ENCODE measurements at places on chromosomes 11 and 22.

GRCh38 chr11:134994431-134994830 is 582.4 kb upstream of the B3GAT1 start:
- H3K36me3 ChIP-seq, result no peaks in the 10 kb centered on the region
- no peaks in the 10 kb centered on the region for H3K27me3 ChIP-seq
- no peak overlapping the region for H3K4me3 ChIP-seq
- DNase-seq, result no peak

DNA sequence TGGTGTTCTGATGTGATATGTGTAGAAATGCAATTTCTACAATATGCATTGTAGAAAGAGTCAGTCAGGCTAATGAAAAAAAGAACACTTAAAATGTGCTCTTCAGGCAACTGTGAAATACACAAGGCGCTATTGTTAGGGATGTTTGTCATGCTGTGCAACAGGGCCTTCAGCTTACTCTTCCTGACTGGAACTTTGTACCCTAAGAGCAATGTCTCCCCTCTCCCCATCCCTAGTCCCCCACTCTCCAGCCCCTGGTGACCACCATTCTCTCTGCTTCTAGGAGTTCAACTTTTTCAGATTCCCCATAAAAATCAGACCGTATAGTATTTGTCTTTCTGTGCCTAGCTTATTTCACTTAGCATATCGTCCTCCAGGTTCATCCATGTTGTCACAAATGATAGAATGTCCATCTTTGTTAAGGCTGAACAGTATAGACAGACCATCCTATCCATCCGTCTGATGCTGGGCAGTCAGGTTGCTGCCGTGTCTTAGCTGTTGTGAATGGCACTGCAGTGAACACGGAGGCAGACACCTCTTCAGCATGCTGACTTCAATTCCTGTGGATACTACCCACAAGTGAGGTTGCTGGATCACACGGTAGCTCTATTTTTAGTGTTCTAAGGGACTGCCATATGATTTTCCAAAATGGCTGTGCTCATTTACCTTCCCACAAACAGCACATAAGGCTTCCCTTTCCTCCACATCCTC is 10.7 kb downstream of the NDUFV1 start:
- H3K4me3 ChIP-seq, result no peak overlapping the region
- no peak for DNase-seq
- H3K27ac ChIP-seq, result no peak overlapping the region
- peaks cover 21% of the 10 kb centered on the region for H3K27me3 ChIP-seq

DNA sequence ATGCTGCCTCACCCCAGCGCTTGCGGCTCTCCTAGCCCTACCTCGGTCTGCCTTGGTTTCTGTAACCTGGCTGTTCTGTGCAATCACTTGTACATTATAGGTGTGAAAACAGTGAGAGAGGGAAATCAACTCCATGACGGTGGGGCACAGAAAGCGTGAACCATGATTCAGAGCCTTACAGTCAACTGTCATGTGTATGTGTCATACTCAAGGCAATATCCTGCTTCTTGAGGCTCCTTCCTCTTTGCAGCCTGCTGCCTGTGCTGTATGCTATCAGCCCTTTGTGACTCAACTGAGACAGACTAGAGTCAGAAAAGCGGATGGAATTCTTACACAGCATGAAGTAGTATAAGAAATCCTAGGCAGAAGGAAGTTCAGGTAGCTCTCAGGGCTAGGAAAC is 2.1 kb downstream of the NRIP3 start:
- DNase-seq, result peak; percentile 77
- H3K27me3 ChIP-seq, result peaks cover 18% of the 10 kb centered on the region
- H3K4me1 ChIP-seq, result peaks cover 26% of the 10 kb centered on the region

DNA sequence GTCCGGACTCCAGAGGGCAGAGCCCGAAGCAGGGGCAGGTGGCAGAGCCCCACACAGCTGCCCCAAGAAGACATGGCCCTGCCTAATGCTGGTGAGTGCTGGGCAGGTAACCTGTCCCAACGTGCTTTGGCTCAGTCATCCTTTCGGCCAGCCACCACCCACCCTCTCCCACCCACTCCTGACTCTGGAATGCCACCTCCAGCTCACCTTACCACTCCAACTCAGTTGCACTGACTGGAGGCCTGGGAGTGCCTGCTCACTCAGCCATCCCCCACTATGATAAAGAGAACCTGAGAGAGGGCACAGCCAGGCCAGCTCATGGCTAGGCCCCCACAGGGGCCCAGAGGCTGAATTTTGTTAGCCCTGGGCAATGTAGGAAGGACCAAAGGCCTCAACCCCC is 53.8 kb upstream of the MPEG1 start:
- H3K4me1 ChIP-seq, result no peaks in the 10 kb centered on the region
- H3K4me3 ChIP-seq, result no peak overlapping the region
- no peaks in the 10 kb centered on the region for H3K36me3 ChIP-seq
- H3K27ac ChIP-seq, result no peak overlapping the region
- H3K27me3 ChIP-seq, result no peaks in the 10 kb centered on the region

DNA sequence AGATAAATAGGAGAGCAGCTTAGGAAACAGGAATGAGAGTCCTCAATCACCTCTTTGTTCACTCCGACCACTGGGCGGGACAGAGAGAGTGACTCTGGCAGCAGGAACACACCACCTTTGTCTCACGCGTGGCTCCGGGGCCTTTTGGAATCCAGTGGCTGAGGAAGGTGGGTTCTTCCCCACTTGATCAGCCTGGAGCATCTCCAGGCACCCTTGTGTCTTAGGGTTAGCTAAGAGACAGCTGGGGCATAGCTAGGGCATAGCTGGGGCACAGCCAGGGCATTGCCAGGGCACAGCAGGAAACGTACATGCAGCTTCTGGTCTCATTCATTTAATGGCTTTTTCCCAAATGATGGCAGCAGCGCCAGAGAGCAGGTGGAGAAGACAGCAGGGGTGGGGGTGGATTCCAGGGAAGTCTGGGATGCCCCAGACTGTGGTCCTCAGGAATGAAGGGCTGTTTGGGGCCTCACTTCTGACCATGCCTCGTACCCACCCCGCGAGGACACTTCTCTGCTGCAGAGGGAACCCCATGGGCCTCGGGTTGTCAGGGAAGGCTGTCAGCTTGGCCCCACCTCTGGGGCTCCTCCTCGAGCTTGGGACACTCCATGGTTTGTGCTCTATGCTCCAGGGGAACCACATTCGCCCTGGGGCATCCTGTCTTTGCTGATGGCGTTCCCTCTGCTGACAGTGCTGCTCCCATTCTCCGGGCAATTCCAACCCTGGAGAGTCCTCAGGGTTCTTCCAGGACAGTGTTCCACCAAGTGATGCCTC is 30.4 kb upstream of the SHANK2 start:
- no peaks in the 10 kb centered on the region for H3K27me3 ChIP-seq
- no peak overlapping the region for H3K27ac ChIP-seq
- H3K36me3 ChIP-seq, result no peaks in the 10 kb centered on the region
- no peaks in the 10 kb centered on the region for H3K4me1 ChIP-seq
- no peak for DNase-seq

DNA sequence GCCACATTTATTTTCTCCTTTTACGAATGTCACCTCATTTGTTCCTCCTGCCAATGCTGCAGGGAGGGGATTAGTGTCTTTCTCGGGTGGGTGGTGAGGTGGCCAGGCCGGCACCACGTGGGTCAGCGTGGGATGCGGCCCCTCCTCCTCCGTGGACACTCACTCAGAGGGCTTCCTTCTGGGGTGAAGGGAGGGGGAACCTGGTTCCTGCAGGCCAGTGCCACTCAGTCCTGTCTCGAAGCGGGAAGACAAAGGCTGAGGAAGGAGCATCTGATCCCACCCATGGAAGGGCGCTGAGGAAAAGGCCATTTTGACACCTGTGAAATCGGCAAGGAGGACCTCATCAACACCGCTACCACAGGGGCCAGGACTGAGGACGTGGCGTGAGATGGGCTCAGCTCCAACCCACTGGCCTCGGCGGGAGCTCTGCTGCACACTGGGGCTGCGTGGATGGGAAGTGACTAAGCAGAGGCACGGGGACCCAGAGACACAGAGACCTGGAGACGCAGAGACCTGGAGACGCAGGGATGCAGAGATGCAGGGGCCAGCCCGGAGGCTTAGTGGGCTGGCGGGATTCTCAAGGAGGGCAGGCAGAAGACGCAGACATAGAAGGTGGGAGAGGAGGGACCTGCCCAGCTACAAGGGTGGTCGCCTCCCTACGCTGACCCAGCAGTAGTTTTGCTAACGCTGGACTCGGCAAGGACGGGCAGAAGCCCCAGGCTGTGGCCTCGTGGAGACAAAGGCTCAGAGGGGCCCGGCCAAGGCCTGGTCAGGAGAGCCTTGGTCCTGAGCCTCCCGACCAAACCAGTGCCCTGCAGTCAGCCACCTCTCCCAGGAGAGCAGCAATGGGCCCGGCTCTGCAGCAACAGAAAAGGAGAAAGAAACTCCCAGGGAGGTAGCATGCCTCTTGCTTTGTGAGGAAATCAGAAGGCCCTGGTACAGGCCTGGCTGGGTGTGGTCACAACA is 1071.2 kb downstream of the BRD1 start:
- no peak for DNase-seq
- H3K36me3 ChIP-seq, result no peaks in the 10 kb centered on the region
- no peak overlapping the region for H3K27ac ChIP-seq
- H3K4me3 ChIP-seq, result no peak overlapping the region

GRCh38 chr22:22666307-22667091 is 22.1 kb downstream of the GGTLC2 start:
- H3K4me1 ChIP-seq, result no peaks in the 10 kb centered on the region
- DNase-seq, result peak; percentile 10
- H3K27ac ChIP-seq, result no peak overlapping the region
- H3K27me3 ChIP-seq, result peaks cover 1% of the 10 kb centered on the region

DNA sequence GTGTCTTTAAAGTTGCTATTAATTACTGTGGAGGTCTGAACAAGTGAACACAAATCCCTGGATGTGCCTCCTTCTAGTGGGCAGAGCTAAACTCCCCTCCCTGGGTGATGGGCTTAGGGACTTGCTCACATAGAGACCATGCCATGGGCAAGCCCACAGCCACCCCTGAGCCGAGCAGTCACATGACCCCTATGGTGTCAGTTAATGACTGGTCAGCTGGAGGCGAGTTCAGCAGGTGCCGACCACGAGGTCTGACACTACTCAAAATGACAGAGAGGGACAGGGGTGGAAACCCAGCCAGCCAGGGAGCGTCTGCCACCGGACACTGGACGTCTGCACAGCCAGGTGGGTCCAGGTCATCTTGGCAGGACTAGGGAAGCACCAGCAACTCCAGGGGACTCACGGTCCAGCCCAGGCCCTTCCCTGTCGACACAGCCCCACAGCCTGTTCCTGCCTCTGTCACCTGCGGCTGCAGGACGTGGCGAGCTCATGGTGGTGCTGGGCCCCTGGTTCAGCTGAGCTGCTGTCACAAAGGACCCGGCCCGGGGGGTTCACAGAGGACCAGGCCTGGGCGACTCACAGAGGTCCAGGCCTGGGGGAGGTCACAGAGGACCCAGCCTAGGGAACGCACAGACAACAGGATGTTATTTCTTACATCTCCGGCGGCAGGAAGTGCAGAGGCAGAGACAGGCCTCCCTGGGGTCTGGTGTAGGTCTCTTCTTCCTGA is 135.0 kb downstream of the BRD1 start:
- H3K36me3 ChIP-seq, result no peaks in the 10 kb centered on the region
- no peak overlapping the region for H3K4me3 ChIP-seq
- DNase-seq, result no peak
- no peak overlapping the region for H3K27ac ChIP-seq
- no peaks in the 10 kb centered on the region for H3K4me1 ChIP-seq

DNA sequence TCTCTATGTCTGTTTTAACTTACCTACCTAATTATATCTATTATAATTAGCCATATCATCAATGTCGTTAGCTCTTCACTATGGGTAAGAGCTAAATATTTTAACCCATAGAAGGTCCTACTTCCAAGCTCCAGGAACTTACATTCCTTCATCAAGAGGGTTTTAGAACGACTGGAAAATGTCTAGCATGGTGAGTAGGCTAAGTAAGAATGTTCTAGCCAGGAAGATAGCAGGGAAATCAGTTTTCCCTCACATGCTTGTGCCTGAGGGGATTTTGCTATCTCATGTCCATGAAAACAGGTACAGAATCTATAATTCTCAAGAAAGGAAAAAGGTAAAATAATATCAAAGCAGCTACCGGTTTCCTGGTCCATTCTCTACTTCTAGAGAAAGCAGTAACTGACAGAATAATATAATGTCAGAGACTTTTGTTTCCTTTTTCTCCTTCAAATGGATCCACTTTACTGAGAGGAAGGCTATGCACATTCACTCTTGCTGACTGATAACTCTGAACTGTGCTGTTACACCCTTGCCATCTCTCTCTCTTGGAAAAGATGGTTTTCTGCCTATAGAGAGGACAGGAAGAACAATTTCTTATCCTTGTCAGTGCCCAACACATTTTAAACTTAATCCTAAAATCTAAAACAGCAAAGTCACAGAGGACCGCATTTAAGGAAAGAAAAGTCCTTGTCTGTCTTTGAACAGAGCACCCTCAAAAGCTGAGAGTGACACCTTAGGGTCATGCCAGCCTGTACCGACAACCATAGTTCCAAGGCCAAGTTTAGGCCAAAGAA is 67.0 kb downstream of the MAML2 start:
- H3K4me1 ChIP-seq, result peaks cover 3% of the 10 kb centered on the region
- no peak overlapping the region for H3K4me3 ChIP-seq
- H3K36me3 ChIP-seq, result no peaks in the 10 kb centered on the region
- no peak for DNase-seq
- H3K27ac ChIP-seq, result no peak overlapping the region

- no peak overlapping the region for H3K4me3 ChIP-seq
- peaks cover 30% of the 10 kb centered on the region for H3K4me1 ChIP-seq
- no peaks in the 10 kb centered on the region for H3K27me3 ChIP-seq
- DNase-seq, result no peak
- no peak overlapping the region for H3K27ac ChIP-seq
- no peaks in the 10 kb centered on the region for H3K36me3 ChIP-seq
Observed at GRCh38 chr11:13679768-13680167, 11.3 kb downstream of the FAR1 start.

DNA sequence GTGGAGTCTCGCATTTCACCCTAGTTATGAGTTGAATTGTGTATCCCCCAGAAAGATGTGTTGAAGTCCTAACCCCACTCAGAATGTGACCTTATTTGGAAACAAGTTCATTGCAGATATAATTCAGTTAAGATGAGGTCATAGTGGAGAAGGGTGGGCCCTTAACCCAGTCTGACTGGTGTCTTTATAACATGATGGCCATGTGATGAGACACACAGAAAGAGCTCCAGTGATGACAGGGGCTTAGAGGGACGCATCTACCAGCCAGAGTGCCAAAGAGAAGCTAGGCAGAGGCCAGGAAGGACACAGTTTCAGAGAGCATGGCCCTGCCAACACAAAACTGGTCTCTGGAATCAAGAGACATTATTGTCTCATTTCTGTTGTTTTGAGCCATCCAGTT is 50.3 kb downstream of the LARGE1 start:
- no peak overlapping the region for H3K4me3 ChIP-seq
- H3K27me3 ChIP-seq, result no peaks in the 10 kb centered on the region
- H3K27ac ChIP-seq, result no peak overlapping the region
- DNase-seq, result no peak
- no peaks in the 10 kb centered on the region for H3K36me3 ChIP-seq

- peak; percentile 66 for DNase-seq
- no peaks in the 10 kb centered on the region for H3K27me3 ChIP-seq
- H3K4me1 ChIP-seq, result peaks cover 6% of the 10 kb centered on the region
- no peak overlapping the region for H3K4me3 ChIP-seq
- peaks cover 6% of the 10 kb centered on the region for H3K36me3 ChIP-seq
Observed at GRCh38 chr11:32602657-32603415, 19.2 kb downstream of the EIF3M start.

All from endothelial cell of umbilical vein (primary cell).